ENCODE measurements at places on chromosomes 3 and 15. TPM values are rescaled to one million over a fixed set of nuclear protein-coding genes. Genes with fewer than 3 reads are reported as not detected.

Gene ZNF660
- total RNA-seq = 2.4 TPM

Gene CGNL1
- 50.1 TPM for total RNA-seq

Gene PFKFB4
- total RNA-seq = 3.1 TPM

Gene CASR
- not detected for total RNA-seq

Gene TMED3
- 134 TPM for total RNA-seq

Gene DOCK3
- total RNA-seq = 0.04 TPM

Gene NEK11
- total RNA-seq = 2.2 TPM
